ENCODE measurements at places on chromosomes 5 and 9.
A peak's percentile ranks its signal among the peaks of the same experiment; 100 is the strongest.

- no peak for DNase-seq
Observed at GRCh38 chr5:13412040-13412595, 532.4 kb downstream of the DNAH5 start.

GRCh38 chr9:87535817-87536539 is 38.3 kb downstream of the DAPK1 start:
- peak; percentile 59 for DNase-seq

- no peak for DNase-seq
Observed at GRCh38 chr9:132630811-132631210, 39.0 kb downstream of the DDX31 start.

DNA sequence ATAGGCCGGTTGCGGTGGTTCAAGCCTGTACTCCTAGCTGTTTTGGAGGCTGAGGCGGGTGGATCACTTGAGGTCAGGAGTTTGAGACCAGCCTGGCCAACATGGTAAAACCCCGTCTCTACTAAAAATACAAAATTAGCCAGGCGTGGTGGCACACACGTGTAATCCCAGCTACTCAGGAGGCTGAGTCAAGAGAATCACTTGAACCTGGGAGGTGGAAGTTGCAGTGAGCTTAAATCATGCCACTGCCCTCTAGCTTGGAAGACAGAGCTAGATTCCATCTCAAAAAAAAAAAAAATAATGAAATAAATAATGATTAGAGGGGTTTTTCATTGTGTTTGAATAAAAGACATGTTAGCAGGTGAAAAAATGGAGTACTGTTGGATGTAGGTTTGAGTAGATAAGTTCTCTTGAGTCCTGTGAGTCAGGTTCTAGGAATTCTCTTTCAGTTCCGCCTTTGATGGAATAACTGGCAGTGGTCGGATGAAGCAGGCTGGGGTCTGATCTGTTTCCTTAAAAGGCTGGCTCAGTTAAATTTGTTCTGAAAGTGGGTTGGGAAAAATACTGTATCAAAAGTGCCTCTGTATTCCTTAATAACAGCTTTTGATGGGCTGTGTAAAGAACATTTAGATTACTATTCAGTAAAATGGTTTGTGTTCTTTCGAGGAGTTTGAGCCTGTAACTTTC is 73.2 kb downstream of the AOPEP start:
- no peak for DNase-seq

DNA sequence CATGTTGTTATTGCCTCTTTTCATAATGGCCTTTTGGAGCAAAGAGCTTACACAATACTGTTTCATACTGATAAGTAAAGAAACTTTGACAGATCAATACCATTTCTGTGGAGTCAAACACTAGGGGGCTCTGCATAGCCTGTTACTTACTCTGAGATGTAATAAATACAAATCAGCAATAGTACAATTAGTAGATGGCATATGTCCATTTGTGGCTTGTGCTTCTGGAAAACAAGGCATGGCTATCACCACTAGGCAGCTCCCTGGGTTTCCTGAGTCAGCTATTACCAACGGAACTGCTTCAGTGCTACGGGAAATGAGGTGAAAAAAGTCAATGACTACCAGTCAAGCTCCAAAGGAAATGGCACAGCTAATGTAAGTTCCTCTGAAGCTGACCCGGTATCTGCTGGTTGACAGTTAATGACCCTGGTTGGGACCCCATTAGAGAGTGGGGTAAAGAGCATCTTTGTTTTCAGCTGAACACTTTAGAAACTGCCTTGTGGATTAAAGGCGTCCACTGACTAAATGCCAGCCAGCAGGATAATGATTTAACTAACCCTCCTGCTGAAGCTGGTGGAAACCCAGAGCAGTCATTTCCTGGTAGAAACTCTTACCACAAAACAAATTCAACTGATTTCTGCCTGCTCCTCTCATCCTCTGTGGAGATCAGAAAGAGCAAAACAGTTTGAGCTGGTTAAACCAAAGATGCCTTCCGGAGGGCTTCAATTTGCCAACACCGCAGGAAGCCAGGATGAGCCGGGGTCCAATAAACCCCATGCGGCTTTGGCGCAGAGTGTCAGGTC is 69.0 kb upstream of the FAM169A start:
- DNase-seq: peak; percentile 44

DNA sequence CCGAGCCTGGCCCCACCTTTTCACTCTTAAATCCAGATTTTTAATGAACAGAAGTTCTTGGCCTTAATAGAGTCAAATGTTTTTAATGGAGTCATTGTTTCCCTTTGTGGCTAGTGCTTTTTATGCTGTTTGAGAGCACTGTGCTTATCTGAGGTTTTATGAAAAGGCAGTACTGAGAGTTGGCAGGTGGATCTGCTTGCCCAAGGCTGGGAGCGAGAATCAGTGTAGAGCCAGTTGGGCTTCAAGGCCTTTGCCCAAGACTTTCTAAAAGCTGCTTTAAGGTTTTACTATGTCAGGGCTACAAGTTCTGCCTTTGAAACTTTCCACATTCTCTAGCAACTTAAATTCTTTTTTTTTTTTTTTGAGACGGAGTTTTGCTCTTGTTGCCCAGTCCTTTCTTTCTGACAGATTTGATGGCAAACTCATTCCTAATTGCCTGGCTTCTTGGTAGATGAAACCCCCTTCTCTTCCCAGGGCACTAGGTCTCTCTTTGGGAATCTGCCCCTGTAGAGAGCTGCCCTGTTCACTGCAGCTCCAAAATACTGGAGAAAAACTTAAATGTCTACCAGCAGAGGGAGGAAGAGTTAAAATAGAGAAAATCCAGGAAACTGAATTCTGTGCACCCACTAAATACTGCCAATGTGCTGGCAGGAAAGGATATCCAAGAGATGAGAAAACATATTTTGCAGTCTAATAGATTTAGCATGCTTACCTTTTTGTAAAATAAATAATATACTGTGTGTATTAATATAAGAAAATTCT is 36.9 kb upstream of the CDK20 start:
- no peak for DNase-seq

DNA sequence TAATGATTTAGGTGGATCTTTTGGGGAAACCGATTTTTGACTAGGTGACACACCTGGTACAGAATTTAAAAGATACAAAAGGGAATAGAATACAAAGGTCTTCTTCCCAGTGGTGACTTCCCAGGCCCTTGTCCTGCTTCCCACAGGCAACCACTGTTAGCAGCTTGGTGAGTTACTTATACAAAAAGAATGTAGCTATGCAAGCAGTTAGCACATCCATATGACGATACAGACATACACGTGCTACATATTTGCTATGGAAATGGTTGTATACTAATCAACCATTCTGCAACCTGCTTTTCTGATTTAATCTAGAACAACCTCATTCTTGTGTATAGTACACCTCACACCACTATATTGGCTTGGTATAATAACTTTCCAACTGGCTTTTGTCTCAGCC is 51.0 kb downstream of the OTULIN start:
- DNase-seq: no peak

DNA sequence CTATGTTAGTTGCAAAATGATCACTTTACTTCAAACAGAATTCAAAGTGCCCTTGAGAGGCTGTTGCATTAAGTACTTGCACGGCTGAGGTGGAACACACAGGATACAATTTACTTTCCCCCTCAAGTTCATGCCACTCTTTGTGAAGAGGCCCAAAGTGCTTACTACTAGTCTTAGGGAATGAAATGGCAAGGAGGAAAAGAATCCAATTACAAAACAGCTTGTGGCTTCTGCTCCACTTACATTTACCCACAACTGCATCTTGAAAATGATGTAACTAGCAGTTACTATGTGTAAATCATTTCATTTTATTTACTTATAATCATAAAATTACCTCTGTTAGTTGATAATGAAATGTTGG is 14.6 kb downstream of the FOXD1 start:
- DNase-seq: no peak

- peak; percentile 45 for DNase-seq
Observed at GRCh38 chr9:19976226-19976625, 187.4 kb upstream of the SLC24A2 start.

DNA sequence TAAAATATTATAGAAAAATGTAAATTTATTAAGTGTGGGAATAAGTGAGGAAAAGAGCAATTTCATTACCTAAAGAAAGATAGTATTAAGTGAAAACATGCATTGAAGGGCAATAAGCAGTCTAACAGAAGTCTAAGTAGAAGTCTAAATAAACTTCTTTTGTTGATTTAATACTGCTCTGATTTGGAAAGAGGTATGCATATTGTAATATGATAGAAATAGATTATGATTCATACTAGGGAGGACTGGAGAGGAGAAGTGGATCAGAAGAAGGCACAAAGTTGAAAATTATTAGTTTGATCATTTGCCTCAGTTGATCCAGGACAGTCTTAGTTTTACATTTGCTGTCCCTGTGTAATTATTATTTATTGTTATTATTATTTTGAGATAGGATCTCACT is 6.6 kb upstream of the ERBIN start:
- no peak for DNase-seq

GRCh38 chr5:127785098-127785927 is 82.1 kb downstream of the CCDC192 start:
- peak; percentile 46 for DNase-seq

- no peak for DNase-seq
Observed at GRCh38 chr5:57246426-57246825, 72.6 kb downstream of the GPBP1 start.

GRCh38 chr5:123520677-123521247 is 8.8 kb downstream of the CSNK1G3 start:
- DNase-seq: no peak

- DNase-seq: no peak
Observed at GRCh38 chr5:106367281-106367680, 1303.5 kb downstream of the EFNA5 start.

GRCh38 chr5:50856401-50857119 is 190.1 kb downstream of the PARP8 start:
- no peak for DNase-seq

GRCh38 chr5:57754616-57755015 is 272.0 kb upstream of the ACTBL2 start:
- no peak for DNase-seq

GRCh38 chr5:79851391-79851863 is 139.6 kb downstream of the MTX3 start:
- no peak for DNase-seq

DNA sequence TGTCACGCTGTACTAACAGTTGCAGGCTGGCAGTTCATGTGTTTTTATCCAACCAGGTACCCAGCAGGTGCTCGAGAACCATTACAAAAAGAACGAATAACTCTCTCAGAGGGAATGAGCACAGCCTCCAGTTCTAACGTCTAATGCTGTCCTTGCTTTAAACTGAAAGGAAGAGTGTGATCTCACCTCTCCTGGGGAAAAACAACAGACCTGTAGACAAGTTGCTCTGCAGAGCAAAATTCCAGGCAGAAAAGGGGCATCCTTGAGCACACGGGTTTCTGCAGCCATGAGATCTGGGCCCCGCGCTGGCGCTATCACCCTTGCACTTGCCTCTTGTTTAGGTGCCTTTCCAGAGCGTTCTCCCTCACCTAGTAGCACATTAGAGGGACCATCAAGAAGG is 92.5 kb upstream of the DNAH5 start:
- no peak for DNase-seq

DNA sequence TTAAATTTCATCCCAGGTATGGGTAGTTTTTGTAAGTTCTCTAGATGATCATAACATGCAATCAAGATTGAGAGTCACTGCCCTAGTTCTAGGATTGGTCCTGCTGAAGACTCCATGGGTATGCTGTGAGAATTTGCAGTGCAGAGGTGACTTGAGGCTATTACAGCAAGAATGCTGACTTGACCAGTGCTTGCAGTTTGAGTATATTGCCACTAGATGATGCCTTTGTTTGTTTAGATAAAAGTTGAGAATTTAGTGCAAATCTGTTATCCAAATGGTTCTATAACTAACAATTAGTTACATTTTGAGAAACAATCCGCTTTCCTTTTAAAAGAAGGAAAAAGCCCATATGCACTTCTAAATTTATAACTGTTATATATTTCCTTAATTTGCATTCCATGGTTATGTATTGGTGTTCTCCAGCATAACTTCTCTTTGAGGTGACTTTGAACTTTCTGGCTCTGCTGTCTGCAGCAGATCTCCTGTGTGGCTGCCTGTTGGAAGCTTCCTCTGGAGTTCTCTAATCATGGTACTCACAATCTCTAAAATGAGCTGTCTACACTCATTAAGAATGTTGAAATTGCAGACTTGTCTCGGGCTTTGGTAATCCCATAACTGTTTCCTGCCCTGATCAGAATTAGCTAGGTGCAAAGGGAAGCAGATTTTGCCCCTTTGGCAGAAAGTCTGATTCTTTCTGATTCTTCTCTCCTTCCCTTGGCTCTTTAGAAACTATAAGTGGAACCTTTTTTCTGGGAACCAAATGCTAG is 24.9 kb downstream of the MELK start:
- no peak for DNase-seq

- DNase-seq: no peak
Observed at GRCh38 chr5:59764361-59764760, 129.2 kb downstream of the PDE4D start.

DNA sequence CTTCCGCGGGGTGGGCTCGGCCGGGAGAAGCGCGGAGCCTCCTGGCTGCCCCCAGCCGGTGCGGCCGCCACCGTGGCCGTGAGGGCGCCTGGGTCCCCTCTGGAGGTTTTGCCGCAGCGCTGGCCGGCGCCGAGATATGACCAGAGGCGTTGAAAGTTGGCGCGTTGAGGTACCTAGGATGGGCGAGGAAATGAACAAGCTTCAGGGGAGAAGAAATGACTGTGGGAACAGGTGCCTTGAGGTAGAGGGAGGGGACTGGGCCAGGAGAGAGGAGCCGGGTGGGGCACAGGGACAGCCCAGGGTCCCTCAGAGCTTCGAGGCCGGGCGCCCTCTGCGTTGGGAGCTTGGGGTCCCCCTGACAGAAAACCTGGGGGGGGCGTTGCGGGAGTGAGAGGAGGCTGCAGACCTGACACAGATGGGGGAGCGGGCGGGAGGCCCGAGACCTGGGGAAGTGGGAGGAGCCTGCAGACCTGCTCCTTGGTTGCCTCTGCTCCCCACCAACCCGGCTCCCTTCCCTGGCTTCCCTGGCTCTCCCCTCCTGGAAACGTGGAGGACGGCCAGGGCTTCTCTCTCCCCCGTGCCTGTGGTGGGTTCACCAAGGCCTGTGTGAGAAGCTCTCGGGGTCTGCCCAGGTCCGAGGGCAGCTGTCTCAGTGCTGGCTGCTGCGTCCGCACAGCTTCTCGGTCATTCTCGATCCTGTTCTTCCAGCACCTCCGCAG is 14.2 kb downstream of the RABL6 start:
- no peak for DNase-seq

DNA sequence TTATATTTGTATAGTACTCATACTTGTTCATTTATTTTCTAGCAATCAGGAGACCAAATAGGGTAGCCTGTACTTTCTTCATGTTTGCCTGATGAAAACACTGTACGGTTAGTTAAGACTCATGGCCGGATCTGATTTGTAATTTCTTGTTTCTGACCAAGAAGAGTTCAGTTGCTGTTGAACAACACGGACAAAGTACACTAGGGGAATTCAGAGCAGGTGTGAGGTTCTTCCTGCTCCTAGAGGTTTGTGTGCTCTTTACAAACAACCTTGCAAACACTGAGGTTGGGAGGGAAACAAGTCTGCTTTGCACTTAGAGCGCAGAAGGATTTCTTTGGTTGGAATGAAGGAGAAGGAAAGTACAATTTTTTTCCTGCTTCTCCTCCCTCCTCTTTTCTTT is 69.7 kb downstream of the TRIO start:
- DNase-seq: no peak

- DNase-seq: peak; percentile 73
Observed at GRCh38 chr5:35811108-35811741, 45.5 kb upstream of the IL7R start.

GRCh38 chr5:119318256-119318894 is 37.4 kb upstream of the TNFAIP8 start:
- DNase-seq: peak; percentile 63
